ENCODE measurements at places on chromosomes 6 and 20.

GRCh38 chr6:110951008-110951407, 7.5 kb upstream of the GTF3C6 start:
- DNase-seq = no peak

DNA sequence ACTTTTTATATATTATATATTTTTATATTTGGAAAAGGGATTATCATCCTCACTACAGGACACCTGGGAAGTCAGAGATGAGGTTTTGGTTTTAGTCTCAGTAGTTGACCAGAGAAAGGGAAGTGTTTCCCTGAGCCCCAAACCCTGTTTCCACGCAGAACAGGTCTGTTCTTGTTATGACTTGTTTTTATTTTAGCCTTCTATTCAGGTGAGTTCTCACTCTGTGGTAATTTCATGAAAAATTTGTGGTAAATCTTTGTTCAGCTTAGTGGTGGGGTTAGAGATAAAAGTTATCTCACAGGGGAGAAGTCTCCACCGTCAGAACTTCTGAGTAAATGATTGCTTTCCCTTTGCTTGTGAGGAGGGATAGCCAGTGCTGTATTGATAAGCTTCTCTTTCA, 224.9 kb downstream of the FARS2 start:
- no peak for DNase-seq

GRCh38 chr6:141492521-141493284, 640.0 kb upstream of the GJE1 start:
- DNase-seq = no peak

- no peak for DNase-seq
Observed at GRCh38 chr6:28985462-28986164, 19.5 kb downstream of the ZNF311 start.

DNA sequence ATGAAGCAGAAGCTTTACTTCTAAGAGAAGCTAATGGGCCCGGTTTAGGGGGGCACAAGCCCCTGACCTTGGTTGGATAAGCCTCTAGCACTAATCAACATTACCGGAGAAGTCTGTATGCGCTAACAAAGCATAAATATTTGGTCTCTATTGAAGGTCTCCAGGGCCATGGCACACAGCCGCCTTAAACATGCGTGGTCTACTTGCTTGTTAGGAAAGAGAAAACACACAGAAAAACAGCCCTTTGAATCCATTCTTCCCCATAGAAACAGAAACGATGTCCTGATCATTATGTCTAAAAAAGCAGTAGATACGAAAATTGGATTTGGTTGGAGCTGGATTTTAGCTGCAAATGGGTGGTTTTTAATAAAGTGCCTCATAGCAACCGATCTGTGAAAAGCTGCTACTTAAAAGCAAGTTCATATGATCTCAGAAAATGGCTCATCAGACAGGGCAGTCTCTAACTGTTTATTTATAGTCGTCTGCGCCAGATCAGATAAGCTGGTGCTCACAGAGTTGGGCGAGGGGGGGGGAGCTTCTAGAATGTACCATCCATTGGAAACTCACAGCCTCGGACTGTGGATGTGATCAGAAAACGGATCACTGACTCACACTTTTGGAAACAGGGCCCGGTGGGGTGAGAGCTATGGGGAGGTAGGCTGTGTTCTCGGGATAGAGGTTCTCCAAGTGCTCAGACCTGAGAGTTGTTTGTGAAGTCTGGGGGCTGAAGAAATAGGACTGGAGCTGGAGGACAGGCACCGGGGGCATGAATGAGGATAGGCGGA, 35.3 kb upstream of the APCDD1L start:
- DNase-seq = no peak

DNA sequence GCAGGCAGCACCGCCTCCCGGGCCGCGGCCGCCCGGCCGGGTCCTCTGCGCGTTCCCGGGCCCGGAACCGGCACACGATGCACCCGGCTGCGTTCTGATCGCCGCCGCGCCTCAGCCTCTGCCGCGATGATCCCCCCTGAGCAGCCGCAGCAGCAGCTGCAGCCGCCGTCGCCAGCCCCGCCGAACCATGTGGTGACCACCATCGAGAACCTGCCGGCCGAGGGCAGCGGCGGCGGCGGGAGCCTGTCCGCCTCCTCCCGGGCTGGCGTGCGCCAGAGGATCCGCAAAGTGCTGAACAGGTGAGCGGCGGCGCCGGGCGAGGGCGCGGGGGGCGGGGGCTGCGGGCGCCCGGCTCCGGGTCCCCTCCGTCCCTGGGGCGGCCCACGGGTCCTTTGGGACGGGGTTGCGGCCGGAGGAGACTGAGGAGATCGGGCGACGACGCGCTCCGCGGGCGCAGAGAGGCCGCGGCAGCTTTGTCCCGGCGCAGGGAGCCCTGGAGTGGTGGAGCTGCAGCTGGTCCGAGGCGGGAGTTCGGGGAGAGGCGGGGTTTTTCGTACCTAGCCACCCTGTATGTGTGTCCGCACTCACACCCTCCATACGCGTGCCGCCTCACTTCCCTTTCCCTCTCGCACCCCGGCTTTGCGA, 659 bp downstream of the SLC35F1 start:
- no peak for DNase-seq

DNA sequence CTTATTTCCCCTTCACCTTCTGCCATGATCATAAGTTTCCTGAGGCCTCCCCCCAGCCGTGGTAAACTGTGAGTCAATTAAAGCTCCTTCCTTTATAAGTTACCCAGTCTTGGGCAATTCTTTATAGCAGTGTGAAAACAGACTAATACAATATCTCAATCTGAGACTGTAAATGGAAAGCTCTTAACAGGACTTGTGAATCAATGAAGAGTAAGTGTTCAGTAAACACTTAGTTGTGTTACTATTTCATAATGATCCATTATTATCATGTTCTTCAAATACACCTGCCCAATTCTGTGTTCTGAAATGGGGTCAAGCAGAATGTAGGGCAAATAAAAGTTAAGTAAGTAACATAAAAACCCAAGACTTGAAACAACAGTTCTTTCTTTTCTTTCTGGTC, 266.2 kb downstream of the TENT5A start:
- DNase-seq = no peak

DNA sequence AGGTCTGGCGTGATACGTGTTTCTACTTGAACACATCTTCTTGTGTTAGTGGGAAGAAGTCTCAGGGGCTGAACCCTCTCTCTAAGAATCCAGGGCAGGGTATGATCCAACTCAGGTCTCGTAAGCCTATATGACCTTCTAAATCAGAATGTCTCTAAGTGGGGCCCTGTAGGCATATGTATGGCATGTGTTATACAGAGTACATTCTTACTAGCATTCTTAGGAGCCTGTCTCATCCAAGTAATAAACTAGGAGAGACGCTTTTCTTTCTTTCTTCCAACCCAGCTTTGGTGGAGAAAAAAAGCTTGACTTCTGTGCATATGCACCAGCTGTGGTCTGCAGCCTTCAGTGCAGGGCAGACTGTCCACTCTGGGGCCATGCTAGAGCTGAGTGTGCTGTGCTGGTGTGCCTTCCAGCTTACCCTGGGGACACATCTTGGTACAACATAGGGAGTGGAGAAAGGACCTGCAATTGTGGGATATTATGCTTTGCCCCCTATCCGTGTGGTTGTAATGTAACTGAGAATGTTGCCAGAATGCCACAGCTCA, 47.3 kb downstream of the L3MBTL3 start:
- no peak for DNase-seq

DNA sequence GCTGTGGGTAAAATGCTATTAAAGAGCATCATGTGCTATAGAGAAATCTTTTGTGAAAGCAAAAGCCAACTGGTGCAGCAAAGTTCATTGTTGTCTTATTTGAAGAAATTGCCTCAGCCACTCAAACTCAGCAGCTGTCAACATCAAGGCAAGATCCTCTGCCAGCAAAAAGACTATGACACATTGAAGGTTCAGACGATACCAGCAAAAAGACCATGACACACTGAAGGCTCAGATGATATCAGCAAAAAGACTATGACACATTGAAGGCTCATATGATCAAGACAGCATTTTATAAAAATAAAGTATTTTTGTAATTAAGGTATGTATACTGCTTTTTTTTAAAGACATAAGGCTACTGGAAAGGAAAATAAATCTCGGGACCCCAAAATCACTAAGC, 118.4 kb upstream of the RUNX2 start:
- DNase-seq = no peak

DNA sequence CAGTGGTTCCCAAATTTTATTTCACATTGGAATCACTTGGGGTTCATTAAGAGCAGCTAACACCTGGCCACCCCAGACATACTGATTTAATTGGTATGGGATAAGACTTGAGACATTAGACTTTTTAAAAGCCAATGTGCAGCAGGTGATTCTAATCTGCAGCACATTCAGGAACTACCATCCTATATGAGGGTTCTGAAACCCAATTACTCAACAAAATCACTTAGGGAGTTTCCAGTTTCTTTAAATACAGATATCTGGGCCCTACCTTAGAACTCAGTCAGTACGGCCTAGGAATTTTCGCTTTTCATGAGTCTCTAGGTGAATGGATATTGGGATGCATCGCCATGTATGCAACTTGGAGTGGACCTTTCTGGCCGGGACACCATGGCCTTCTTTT, 24.0 kb upstream of the L3MBTL3 start:
- no peak for DNase-seq

DNA sequence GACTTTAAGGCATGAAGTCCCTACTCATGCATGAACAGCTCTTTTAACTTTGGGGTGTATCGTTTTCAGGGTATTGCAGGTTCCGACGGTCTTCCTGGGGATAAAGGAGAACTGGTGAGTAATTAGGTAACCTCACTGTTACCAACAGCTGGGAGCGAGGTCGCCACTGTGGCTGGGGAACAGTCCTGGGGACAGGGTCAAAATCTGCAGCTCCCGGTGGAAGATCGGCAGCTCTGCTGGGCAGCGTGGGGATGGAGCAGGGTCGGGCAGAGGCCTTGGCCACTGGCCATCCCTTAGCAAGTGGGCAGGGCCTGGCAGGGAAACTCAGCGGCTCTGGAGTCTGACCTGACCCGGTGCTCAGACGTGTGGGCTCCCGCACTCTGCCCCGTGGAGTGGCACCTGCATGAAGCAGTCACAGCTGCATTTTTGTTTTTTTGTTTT, 16.1 kb downstream of the COL9A3 start:
- DNase-seq = no peak

GRCh38 chr6:11392778-11393507, 144.6 kb upstream of the TMEM170B start:
- no peak for DNase-seq

DNA sequence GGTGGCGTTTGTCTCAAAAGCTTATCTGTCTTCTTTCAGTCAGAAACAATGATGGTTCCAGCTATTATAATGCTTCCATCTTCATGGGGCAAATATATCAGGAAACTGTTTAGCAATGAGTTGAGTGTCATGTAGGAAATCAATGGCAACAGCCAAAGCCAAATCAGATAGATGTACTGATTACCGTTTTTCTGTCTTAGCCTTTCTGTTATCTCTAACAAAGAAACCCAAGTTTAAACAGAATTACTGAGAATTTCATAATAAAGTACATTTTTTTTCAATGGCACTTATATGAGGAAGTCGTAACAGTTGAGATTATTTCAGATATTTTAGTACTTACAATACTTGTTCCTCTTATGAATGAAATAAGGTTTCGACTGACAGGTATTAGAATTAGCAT, 1.2 kb downstream of the NOX3 start:
- no peak for DNase-seq

GRCh38 chr6:118968416-118968815, 33.5 kb upstream of the MCM9 start:
- peak; percentile 5 for DNase-seq

GRCh38 chr6:11908436-11909105, 103.5 kb upstream of the HIVEP1 start:
- DNase-seq = no peak

GRCh38 chr6:98433325-98434056, 400.9 kb upstream of the POU3F2 start:
- DNase-seq = no peak

DNA sequence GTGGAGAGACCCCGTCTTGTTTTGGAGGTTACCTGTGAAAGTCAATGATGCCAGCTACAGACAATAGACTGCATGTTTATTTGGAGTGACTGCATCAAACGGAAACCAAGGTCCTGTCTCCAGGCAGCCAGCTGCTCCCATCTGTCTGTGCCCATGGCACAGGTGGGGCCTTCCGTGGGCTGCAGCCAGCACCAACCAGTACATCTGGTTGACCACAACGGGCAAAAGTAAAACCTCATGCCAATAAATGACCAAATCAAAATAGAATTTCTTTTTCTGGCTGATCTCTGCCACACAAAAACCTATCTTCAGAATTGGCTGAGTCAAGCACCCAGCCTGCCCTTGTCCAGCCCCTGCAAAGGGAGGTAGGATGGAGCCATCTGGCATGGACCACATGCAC, 33.5 kb downstream of the DLL1 start:
- no peak for DNase-seq

DNA sequence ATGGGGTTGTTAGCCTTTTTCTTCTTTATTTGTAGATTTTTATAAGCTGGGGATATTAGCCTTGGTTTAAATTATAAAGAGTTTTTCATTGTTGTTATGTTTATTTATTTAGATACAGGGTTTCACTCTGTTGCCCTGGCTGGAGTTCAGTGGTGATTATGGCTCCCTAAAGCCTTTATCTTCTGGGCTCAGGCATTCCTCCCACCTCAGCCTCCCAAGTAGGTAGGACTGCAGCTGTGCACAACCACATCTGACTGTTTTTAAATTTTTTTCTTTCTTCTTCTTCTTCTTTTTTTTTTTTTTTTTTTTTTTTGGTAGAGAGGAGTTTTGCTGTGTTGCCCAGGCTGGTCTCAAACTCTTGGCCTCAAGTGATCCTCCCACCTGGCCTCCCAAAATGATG, 80.9 kb downstream of the UBE3D start:
- no peak for DNase-seq

- DNase-seq = peak; percentile 57
Observed at GRCh38 chr20:33811776-33812151, 616 bp downstream of the CHMP4B start.

GRCh38 chr20:51597389-51598231, 55.1 kb upstream of the NFATC2 start:
- no peak for DNase-seq

GRCh38 chr6:113809826-113810225, 47.3 kb upstream of the MARCKS start:
- peak; percentile 75 for DNase-seq

DNA sequence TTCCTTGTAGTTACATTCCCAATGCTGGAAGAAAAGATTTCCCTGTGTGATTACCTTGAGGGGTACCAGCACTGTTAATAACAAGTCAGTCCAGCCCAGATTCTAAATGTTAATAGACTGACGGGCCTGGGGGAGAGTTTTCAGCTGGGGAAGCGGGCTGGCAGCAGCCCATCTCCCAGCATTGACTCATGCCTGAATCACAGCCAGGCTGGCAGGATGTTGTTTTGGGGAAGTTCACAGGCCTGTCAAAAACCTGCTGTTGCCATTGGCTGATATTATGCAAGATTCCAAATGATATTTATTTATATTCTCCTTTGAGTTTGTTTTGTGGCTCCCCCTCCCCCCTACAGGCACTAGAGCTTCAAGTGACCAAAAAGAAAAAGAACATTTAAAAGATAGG, 213.9 kb upstream of the CNR1 start:
- DNase-seq = no peak

- no peak for DNase-seq
Observed at GRCh38 chr6:96853083-96853482, 15.8 kb upstream of the GPR63 start.

All from OCI-LY7 (cell line).